ENCODE measurements at places on chromosomes 11 and 22.

- DNase-seq, result no peak
These were observed 76.1 kb upstream of the PAX6 start for GRCh38 chr11:31887180-31887579.

DNA sequence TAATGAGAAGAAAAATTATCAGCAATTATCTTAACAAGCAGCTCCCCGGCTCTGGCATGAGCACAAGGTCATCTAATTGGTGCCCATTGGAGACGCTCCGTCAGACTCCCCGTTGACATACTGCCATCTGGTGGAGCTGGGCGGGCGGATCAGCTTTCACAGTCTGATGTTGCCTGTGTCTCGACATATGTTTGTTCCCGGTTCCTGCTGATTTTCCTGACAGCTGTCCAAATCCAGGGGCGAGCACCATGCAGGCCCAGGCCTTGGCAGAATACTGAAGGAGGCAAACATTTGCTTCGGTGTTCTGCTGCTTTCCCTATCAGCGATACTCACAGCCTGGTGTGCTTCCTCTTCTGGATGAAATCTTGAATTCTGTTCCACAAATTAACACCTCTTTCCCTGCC, 43.8 kb upstream of the BARX2 start:
- peak; percentile 25 for DNase-seq

DNA sequence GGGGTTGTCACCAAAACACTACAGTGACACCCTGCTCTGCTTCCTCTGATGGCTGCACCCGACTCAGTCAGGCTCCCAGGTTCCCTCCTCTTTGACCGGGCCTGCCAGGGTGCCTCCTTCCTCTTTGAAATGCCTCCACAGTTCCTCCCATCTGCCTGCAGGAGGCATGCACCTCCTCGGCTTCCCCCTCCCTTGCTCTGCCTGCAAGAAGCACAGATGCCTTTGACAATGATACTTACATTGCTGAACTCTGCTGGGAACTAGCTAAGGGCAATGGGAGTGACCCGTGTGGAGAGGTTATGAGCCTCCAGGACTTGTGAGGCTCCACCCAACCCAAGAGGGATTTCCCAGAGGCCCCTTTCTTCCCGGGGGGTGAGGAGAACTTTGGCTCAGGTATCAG, 674.1 kb downstream of the OPCML start:
- no peak for DNase-seq

DNA sequence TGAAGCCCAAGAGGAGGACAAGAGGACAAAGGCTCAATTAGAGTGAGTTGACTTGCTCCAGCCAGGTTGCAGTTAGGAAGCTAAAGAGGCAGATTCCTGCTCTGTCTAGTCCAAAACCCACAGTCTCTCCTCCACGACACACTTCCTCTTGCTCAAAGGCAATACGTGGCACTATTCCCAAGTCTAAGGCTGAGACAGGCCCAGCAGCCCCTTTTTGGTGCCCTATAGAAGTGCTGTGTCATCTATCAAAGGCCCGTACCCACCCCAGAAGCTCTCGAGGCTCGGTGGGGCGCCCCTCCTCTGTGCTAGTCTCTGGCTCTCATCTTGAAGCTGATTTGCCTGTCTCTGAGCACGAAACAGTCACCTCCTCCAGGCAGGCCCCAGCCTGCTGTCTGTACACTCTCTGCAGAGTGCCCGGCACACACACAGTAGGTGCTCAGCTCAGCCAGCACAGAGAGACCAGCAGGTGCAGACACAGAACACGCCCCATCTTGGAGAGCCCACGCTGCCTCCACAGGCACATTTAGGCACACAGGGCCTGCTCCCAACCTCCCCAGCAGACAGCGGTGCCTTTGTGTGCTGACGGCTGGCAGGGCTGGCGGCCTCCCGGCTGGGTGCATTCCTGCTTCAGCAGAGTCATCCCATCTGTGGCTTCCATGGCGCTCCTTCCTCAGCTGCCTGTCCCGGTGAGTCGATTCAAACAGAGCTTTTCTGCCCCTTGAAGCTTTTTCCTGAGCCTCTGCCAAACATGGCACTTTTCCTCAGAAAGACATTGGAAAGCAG, 52.8 kb downstream of the MYH9 start:
- no peak for DNase-seq

DNA sequence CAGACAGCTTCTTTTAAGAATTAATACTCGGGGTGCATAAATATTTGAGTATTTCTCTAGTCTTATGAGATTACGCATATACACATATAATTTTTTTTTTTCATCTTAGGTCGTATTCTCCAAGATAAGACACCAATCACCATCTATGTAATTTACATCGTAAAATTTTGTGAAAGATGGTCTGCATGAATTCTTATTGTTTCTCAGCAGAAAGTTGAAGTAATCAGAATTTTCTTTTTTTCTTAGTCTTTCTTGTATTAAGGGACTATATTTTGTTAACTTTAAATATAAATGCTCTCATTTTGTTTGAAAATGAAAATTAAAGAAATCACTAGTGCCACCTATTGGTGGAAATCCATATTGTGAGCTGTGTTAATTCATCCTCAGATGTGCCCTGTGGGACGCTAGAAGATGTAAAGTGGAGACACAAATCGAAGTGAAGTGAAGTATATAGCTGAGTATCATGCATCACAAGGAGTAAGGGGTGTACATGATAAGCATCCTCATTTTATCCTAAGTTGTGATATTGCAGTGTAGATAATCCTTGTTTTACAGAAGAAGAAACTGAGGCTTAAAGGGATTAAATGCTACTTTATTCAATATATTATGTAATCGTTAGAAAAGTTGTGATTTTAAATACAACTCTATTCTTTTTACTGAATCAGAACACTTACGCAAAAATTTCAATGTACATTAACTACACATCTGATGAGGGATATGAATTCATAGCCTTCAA, 2084.3 kb downstream of the LRRC4C start:
- DNase-seq, result no peak

DNA sequence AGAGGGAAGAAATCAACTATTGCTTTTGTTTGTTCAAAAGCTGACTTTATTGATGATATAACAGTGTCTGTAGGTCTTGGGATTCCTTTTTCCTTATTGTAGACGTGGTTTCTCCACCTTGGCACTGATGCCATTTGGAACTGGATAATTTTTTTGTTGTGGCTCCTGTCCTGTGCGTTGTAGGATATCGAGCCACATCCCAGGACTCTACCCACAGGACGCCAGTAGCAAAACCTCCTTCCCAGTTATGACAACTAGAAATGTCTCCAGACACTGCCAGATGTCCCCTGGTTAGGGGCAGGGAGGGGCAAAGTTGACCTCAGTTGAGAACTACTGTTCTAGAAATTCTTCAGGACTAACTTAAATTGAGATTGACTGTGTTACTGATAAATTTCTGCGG, 45.8 kb downstream of the ZNRF3 start:
- no peak for DNase-seq

DNA sequence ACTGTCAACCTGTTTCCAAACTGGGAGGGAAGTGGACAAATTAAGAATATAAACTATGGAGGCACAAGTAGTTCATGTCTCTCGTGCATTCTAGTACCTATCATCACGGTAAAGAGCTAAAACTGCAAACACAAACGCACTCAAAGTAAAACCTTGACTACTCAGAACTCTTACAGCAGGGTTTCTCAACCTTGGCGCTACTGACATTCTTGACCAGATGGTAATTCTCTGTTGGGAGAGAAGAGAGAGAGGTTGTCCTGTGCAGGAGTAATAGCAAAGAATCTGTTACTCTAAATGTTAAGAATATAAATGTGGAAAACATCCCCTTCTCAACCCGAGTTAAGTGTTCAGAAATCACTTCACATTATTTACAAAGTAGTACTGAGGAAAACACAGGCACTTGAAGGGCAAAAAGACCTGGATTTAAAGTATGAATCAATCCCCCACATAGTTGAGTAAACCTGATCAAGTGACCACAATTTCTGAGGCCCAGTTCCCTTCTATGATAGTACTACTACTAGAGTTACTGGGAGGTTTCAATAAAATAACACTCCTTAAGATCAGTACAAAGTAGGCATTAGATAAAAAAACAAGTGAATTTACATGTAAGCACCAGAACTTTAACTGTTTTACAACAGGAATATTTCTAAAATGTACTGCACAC, 73.1 kb upstream of the ARHGAP32 start:
- DNase-seq, result no peak

- no peak for DNase-seq
These were observed 24.1 kb downstream of the MAML2 start for GRCh38 chr11:96318850-96319249.

DNA sequence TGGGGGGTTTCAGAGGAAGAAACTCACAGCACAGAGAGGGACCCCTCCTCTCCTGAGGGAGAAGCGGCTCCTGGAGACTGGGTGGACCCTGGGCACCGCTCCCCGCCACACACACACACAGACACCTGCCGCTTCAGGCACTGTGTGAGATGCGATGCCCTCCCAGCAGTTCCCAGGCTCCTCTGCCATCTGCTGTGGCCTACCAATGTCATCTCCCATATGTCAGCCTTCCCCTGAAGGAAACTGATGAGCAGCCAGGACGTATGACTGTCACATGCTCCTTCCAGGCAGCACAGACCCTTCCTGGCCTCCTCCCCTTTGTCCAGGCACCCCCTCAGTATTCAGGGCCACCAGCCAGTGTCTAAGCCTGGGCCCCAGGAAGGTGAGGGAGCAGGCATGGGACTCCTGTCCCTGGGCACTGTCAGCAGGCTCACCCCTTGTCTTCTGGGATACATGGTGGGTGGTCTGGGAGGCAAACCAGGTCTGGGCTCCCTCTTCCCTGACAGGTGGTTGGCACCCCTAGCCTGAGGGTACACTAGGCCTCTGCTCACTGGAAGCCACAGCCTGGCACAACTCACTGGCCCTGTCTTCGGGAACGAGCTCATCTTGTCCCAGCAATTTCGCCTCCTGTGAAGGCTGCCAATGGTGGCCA, 11.8 kb upstream of the BCR start:
- no peak for DNase-seq

DNA sequence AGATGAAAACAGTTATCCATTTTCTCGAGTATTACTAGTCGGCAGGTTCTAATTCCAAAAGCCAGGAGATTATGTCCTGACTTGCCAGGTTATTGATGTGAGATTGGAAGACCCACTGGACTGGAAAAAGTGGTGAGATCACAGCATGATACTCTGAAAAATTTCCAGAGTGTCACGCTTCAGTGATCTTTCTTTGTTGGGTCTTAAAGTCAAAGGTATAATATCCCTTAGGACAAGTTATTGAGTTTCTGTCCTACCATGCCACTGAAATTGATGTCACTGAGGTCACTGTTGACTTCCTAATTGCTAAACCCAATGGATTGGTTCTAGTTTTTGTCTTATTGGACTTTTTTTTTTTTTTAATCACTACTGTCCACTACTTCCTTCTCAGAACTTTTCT, 104.5 kb upstream of the GRAMD1B start:
- DNase-seq, result no peak

- no peak for DNase-seq
These were observed 2.8 kb downstream of the HPX start for GRCh38 chr11:6437993-6438392.

DNA sequence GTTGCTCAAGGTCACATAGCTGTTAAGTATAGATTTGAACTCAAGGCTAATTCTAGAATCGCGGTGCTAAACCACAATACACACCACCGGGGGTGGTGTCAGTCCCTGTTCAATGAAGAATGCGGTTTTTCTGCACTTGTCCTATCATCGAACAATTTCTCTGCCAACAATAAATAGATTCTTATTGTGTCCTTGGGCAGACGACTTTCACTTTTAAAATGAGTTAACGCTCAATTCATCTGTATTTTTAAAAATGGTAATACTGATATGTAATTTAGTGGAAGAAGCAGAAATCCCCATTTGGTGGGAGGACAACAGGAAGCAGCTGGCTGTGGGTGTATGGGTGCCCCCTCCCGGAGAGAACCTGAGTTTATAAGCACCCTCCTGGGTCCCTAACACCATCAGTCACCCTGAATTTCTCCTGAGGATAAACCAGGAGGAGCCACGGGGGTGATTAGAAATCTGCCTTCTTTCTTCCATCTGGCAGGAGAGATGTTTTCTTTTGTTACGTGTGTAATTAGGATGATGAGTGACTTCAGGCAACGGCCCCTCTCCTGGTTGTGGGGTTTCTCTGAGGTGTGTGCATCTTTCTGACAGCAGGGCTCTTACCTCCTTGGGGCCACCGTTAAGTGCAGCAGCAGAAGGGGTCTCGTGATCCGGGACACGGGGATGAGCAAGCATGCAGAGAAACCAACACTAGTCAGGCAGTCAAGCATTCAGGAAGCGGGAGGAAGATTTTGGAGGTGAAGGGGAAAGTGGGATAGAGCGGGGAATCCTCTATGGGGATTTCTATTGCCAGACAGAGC, 87.7 kb downstream of the GRAMD1B start:
- DNase-seq, result no peak

GRCh38 chr11:117696540-117696939, 100.5 kb downstream of the DSCAML1 start:
- DNase-seq, result no peak

- DNase-seq, result no peak
These were observed 25.4 kb downstream of the APIP start for GRCh38 chr11:34890812-34891211.

- DNase-seq, result no peak
These were observed 151.1 kb upstream of the NECTIN1 start for GRCh38 chr11:119880143-119880542.

DNA sequence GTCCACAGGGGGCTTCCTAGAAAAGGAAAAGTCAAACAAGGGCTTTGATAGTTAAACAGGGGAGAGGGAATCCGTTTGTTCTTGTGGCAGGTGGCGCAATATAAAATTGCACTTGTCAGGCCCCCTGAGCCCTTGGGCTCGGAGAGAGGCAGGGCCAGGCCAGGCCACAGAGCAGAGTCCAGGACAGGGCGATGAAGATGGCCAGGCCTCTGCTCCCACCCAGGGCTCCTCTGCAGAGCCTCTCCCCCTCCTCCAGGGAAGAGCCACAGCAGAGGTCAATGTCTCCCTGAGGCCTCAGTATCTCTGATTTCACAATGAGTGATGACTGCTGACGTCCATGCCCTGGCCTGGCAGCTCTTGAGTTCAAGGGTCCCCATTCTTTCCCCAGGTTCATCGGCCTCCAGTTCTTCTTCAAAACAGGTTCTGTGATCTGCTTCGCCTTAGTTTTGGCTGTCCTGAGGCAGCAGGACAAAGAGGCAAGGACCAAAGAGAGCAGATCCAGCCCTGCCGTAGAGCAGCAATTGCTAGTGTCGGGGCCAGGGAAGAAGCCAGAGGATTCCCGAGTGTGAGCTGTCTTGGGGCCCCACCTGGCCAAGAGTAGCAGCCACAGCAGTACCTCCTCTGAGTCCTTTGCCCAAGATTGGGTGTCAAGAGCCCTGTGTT, 36.4 kb upstream of the TPBGL start:
- DNase-seq, result no peak

GRCh38 chr11:1040428-1041148, 4.1 kb upstream of the MUC6 start:
- DNase-seq, result no peak

GRCh38 chr11:123427405-123427804, 2.7 kb upstream of the GRAMD1B start:
- no peak for DNase-seq
